ENCODE measurements at places on chromosomes 1 and 21.

GRCh38 chr1:89809556-89809955 lies 11.3 kb upstream of the LRRC8D start:
- no peak for DNase-seq

- DNase-seq = no peak
Measured at GRCh38 chr1:112579801-112580510, 39.0 kb downstream of the ST7L start.

DNA sequence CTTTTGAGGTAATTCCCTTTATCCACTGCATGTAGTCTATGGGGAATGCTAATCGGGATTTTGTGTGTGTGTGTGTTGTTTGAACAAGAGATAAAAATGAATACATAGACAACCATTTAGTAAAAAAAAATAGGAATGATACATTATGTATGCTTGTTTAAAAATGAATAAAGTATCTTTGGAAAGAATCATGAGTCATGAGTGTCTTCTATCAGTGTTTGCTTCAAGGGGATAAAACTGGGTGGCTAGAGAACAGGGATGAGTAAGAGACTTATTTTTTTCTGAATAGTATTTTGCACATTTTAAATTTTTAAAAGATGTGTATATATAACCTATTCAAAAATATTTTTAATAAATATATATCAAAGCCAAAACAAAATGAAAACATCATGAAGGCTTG lies 839.4 kb upstream of the ADGRL4 start:
- DNase-seq = peak; percentile 29

DNA sequence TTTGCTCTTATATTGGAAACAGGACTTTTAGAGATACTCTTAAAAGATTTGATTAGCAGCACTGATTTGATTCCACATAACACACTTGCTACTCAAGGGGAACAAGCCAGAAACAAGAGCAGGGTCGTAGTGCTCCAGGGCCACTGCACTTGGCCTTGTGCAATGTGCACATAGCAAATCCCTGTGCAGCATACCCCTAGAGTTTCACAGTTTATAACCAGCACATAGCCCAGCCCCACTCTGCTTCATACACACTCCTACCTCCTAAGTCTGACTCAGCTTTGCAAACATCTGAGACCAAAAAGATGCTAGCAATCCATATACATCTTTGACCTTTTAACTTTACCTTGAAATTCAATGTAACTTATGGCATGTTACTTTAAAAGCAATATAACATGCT lies 157.6 kb downstream of the VAV3 start:
- no peak for DNase-seq

GRCh38 chr1:109757936-109758786 lies 5.6 kb downstream of the EPS8L3 start:
- DNase-seq = no peak

- no peak for DNase-seq
Measured at GRCh38 chr1:236235116-236235515, 46.6 kb downstream of the ERO1B start.

GRCh38 chr1:78385744-78386462 lies 104.9 kb upstream of the PTGFR start:
- no peak for DNase-seq

- no peak for DNase-seq
Measured at GRCh38 chr1:239505094-239505493, 118.7 kb downstream of the CHRM3 start.

DNA sequence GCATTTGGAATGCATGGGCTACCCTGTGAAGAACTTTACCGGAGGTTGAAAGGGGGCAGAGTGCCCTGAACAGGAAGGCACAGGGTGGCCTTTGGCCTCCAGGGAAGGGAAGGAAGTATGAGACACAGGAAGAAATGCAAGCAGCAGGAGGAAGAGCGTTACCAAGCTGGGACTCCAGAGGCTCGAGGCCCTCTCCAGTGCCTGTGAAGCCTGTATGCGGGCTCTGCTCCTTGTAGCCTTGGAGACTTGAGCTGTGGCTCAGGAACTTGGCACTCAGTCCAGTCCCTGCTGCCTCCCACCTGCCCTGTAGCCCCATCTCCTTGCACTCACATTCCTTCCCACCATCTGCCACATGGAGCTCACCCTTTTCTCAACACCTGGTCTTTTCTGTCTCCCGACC lies 33.5 kb upstream of the RNF19B start:
- no peak for DNase-seq

GRCh38 chr1:67429528-67430357 lies 459 bp downstream of the SERBP1 start:
- no peak for DNase-seq

- peak; percentile 1 for DNase-seq
Measured at GRCh38 chr21:40575976-40576375, 271.0 kb downstream of the DSCAM start.

DNA sequence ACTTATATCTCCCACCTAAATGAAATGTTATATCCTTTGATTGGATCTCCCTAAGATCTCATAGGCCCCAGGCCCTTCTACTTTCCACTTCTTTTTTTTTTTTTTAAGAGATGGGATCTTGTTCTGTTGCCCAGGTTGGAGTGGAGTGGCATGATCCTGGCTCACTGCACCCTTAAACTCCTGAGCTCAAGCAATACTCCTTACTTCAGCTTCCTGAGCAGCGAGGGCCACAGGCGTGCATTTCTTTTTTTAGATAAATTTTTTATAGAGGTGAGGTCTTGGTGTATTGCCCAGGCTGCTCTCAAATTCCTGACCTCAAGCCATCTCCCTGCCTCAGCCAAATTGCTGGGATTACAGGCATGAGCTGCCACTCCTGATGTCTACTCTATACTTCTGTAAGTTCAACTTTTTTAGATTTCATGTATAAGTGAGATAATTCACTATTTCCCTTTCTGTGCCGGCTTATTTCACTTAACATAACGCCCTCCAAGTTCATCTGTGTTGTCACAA lies 987.5 kb upstream of the NCAM2 start:
- no peak for DNase-seq

GRCh38 chr1:112727716-112728115 lies 12.6 kb upstream of the PPM1J start:
- no peak for DNase-seq

- no peak for DNase-seq
Measured at GRCh38 chr1:160365325-160365724, 1.5 kb upstream of the NHLH1 start.

DNA sequence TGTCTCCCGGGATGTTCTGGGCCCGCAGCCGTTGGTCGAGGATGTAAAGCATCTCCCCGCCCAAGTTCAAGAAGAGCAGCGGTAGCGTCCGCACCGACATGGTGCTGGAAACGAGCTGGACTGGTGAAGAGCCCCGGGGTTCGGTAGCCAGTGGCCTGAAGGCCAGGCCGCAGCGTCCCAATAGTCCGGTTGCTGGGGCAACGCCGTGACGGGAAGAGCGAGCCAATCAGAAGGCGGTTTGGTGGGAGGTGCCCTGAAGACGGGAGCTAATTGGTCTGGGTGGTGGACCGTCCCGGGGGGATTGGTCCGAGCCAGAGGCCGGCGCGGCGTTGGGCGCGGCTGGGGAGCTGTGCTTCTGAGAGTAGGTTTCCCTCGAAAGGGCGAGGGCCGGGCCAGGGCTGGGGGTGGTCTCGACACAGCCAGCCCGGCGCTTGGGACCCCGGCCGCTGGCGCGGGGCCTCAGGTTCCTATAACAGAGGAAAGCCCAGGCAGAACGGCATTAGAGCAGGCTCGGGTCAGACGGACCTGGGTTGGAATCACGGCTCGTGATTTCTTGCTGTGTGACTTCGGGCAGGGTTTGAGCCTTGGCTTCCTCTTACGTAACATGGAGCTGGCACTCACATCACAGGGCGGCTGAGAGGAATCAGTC lies at the start of gene OSCP1:
TSS of gene OSCP1 (minus strand) at position 182 of the 649 bp plus-strand sequence. CDS start at position 100, 82 bp downstream.
- DNase-seq = peak; percentile 85

- DNase-seq = no peak
Measured at GRCh38 chr21:40120940-40121575, 253.8 kb downstream of the PCP4 start.

- no peak for DNase-seq
Measured at GRCh38 chr1:26729633-26730032, 33.8 kb downstream of the ARID1A start.

DNA sequence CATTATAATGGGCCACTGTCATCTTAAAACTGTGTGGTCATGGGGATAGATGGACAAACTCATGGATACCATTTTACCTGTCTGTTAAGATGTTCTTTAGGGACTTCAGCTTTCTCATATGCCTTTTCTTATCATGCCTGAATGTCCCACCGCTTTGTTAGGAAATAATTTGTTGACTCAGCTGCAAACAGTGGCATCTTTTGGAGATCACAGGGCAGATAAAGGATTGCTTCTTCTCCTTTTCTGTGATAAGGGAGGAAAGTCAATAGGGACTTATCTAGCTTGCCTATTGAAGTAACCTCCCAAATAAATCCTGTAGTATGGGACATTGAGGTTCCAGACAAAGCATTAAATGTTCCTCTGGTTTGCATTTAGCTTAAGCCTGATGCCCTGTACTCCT lies 79.8 kb upstream of the KIAA0040 start:
- no peak for DNase-seq

DNA sequence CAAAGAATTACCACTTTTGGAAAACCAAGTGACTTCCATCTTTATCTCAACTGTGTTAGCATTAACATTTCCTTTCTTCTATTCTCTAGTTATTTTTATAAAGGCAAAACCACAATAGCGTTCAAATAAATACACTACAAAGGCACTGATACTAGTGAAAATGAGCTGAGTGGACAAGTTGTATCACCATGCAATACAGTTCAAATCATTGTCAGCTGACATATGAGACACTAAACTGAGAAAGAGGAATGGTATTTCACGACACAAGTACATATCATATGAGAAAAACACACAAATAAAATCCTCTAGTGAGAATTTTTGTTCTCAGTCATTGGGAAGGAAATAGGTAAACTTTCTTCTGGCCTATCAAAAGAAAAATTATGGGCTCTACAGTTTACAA lies 26.2 kb downstream of the ENAH start:
- DNase-seq = no peak

GRCh38 chr1:43565600-43566360 lies 35.1 kb downstream of the PTPRF start:
- DNase-seq = no peak

GRCh38 chr1:228410015-228410414 lies 3.4 kb upstream of the TRIM11 start:
- DNase-seq = peak; percentile 14

- no peak for DNase-seq
Measured at GRCh38 chr1:200518524-200518923, 102.0 kb downstream of the KIF14 start.

DNA sequence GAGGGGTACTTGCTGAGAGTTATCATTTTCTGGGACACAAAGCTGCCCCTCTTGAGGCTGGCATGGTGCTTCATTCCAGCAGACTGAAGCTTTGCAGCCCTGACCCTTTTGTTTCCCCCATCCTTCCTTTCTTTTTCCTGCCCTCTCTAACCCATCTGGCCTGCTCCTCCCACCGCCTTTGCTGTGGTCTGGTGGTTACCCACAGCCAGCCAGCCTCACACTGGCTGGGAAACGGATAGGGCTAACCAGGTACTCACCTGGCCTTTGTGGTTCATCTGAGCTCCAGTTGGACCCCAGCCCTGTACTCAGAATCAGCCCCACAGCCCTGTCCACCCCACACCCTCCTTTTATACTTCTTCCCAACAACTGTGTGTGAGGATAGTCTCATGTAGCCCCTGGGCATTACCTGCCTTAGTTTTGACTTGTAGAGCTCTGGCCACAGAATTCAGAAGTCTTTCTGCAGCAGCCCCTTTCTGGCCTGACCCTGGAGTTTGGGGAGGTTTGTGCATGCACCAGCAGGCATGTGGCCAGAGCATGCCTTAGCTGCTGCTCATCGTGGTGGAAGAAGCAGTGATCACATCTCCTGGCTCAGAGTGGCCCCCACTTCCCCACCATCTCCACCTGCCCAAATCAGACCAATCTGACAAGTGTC lies 138.0 kb downstream of the TRABD2B start:
- DNase-seq = no peak

- DNase-seq = no peak
Measured at GRCh38 chr1:62358665-62359373, 39.6 kb upstream of the KANK4 start.

DNA sequence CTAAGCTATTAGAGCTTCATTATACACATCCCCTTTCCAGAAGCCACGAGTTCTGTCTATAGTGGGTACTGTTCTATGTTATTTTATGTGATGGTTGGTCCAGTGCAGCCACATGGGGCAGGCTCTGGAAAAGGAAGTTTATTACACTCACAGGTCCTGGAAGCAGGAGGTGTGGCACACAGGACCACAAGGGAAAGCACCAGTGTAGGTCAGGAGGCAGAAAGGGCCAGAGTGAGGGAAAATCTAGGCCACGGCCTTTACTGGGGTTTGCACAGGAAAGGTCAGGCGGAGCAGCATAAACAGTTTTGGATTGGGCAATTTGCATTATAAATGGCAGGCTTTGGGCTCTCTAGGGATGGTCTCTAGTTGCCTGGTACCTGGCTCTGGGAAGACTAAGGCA lies 21.8 kb upstream of the CNIH3 start:
- no peak for DNase-seq

DNA sequence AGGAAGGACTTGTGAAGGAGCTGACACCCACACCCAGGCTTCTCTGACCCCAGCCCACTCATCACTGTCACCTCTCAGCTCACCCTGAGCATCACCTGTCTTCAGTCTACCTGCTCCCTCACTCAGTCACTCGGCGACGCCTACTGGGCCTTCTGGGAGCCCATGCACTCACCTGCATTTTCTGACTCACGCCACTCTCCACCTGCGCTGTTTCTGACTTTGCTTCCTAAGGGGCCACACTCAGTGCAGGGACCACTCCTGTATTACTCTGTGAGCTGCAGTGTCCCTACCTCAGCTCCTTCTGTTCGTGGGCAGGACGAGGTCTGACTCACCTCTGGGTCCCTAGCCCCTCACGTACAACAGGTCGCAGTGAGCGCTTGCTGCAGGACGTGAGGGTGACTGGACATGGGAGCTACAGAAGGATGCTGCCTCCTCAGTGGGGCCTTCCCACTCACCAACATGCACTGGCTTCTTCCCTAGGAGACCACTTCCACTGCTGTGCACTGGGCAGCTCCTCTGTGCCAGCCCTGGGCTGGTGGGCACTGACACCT lies 102.3 kb downstream of the GLIS1 start:
- DNase-seq = no peak

DNA sequence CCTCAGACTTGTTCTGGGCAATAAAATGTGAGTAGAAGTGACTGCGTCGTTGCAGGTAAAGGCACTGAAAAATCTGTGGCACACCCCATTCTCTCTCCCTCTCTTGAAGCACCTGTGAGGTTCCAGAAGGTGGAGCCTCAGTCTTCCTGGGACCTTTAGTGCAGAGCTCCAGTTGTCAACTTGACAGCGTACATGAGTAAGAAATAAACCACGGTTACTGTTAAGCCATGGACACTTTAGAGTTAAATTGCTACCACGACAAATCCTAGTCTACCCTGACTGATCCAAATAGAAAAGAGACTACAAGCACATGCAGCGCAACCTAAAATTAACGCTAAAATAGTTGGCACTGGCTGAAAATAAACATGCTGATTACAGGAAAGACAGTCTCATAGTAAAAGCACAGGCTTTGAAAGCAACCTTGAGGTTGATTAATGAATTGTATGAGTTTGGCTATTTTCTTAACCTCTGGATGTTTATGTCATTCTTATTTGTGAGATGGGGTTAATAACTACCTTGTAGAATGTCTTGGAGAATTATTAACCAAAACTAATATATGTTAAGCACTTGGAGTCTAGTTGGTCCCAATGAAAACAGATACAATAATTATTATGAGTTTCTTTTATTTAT lies 93.0 kb upstream of the PLPPR4 start:
- DNase-seq = no peak
